COLO829 (cell line): ENCODE measurements at places on chromosomes 3 and 15.

DNA sequence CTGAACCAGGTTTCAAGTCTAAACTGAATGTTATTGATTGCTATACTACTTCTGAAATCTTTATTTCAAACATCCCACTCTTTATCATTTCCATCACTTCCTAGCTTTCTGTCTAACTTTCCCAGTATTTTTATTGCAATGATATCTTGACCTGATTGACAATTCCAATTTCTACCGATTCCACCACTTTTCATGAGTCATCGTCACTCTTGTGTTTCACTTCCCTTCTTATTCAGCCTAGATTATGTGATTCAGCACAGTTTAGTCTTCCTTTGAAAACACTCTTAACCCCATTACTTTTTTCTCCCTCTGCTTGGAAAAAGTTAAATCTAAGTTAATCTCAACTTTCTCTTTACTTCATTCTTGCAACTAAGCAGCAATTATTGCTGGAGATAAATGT lies 62.6 kb downstream of the SLC7A14 start:
- no peak for DNase-seq

- DNase-seq = no peak
Measured at GRCh38 chr15:29726553-29726952, 95.7 kb downstream of the TJP1 start.

DNA sequence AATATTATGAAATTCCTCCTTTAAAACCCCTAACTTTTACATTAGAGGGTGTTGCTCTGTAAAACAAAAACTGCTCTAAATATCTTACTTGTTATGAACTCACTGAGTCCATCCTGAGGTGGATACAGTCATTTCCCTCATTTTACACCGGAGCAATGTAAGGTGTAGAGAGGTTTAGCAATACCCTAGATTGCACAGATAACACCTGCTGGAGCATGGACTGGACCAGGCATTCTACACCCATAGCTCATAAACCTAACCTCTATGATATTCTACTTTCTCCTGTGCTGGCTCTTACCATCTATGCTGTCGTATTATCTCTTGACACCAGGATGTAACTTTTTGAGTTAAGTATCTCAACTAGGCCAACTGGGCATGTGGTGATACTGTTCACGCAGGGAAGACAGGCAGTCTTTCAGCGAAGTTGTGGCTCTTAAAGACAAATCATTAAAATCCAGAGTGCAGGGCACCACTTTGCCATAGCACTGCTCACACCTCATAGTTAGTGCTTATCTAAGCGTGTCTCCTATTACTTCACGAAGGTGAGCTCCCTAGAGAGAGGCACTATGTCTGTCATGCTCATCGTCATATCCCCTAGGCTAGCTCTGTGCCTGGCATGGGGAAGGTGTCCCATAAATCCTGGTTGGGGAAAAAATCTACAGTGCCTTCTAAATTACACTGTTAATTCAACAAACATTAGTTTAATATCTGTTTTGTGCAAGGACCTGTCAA lies 100.1 kb upstream of the SLC2A2 start:
- DNase-seq = no peak

DNA sequence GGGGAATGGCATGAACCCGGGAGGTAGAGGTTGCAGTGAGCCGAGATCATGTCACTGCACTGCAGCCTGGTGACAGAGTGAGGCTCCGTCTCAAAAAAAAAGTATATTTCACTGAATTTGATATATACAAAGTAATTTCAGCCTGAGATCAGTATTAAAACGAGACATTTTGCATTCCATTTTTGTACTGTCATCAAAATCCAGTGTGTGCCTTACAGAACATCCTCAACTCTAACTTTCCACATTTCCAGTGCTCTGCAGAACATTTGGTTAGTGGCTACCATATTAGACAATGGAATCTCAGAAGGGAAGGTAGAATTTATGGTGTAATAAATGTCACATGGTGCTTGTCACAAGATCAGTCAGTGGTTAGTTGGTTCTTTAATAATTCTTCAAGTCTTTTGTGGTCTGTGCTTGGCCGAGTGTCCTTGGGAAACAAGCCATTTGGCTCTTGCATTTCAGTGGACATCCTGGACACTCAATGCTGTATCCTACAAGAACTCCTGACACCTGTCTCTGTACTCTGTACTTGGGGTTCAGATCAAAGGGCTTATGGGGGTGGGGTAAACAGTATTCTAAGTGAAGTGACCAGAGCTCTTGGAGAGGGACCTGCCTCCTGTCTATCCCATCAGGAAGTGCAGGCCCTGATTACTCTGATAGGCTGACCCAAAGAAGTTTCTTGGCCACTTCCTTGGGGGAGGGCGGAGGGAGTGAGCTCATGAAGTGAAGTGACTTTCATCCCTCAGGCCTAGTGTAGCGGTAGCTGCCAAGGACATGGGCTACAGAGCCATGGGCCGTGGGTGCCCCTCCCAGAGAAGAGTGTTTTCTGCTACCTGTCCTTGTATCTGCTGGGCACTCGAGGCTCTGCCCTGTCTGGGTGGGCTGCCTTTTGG lies 3.7 kb downstream of the ACVR2B start:
- DNase-seq = no peak
